ENCODE measurements at places on chromosomes 12 and 14.

GRCh38 chr12:130792821-130793553 lies 46.1 kb downstream of the STX2 start:
- DNase-seq: no peak
- no peaks in the 10 kb centered on the region for H3K4me1 ChIP-seq
- no peak overlapping the region for H3K4me3 ChIP-seq
- no peaks in the 10 kb centered on the region for H3K27me3 ChIP-seq
- H3K27ac ChIP-seq: no peak overlapping the region

GRCh38 chr12:15599266-15600037 lies 189.7 kb downstream of the EPS8 start:
- no peak overlapping the region for H3K4me3 ChIP-seq
- H3K27ac ChIP-seq: no peak overlapping the region
- H3K4me1 ChIP-seq: no peaks in the 10 kb centered on the region
- no peaks in the 10 kb centered on the region for H3K27me3 ChIP-seq
- H3K36me3 ChIP-seq: no peaks in the 10 kb centered on the region
- DNase-seq: no peak

DNA sequence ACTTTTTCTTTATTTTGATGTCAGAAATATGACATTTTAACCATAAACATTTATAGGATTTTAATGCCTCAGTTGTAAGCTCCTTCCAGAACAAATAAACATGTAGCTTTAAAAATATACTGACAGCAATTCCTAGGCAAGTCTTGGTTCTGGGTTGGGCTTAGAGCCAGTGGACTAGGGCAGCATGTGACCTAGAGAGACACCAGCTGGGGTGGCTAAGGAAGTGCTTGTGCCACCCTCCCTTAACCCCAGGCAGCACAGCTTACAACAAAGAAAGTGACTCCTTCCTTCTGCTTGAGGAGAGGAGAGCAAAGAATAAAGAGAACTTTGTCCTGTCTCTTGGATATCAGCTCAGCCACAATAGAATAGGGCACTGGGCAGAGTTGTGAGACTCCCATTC lies 61.6 kb upstream of the KTN1 start:
- no peak overlapping the region for H3K27ac ChIP-seq
- H3K4me1 ChIP-seq: no peaks in the 10 kb centered on the region
- no peaks in the 10 kb centered on the region for H3K27me3 ChIP-seq
- H3K4me3 ChIP-seq: no peak overlapping the region

GRCh38 chr12:44874981-44875416 lies 1.1 kb downstream of the NELL2 start:
- no peak overlapping the region for H3K27ac ChIP-seq
- peaks cover 2% of the 10 kb centered on the region for H3K4me1 ChIP-seq
- no peaks in the 10 kb centered on the region for H3K27me3 ChIP-seq
- H3K4me3 ChIP-seq: peak overlapping the region; percentile 60
- no peaks in the 10 kb centered on the region for H3K36me3 ChIP-seq

DNA sequence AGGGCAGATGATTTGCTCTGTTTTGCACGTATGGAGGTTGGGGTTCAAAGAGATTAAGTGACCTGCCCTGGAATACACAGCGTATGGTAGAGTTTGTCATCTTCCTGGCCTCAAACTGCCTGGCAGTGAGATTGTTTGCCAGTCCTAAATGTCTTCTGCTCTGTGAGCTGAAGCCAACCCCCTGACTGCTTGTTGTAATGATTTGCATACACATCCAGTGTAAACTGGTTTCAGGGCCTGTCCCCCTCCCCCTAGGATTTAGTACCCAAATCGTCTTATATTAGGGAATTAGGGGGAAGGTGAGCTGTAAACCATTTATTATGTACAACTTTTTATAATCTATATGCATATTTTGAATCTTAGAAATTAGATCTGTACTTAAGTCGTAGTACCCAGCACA lies 38.4 kb downstream of the AKAP3 start:
- H3K4me1 ChIP-seq: no peaks in the 10 kb centered on the region
- no peak for DNase-seq
- no peak overlapping the region for H3K4me3 ChIP-seq

DNA sequence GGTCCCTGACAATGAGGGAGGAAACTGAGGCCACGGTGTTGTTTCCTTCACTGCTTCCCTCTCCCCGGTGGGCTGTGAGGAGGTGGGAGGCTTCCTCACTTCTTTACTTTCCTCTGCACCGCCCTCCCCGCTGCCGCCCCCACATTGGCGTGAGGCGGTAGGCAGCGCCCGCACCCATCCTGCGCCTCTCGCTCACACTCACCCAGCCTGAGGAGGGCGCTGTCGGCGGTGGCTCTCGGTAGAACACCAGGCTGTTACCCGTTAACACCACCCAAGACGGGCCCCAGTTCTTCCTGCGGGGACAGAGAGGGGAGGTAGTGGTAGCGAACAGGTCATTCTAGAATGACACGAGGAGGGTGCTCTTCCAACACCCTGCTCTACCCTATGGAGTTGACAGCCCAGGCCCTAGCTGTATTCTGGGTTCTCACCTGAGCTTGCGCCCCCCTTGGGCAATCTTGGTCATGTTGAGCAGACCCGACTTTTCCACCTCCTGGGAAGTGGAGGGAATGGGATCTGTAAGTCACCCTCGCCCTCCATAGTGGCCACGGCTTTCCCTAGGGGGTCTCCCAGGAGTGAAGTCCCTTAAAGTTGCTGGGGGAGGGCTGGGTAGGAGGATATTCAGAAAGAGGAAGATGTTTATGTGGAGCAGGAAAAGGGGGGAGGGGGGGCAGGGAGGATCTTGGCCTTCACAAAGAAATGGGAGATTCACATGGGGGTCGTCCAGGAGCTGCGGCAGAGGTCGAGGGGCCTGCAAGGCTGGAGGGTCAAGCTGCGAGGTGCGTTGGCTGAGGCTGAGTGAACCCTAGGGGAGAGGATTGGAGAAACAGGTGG lies 3.3 kb downstream of the ARHGAP9 start:
- no peak overlapping the region for H3K4me3 ChIP-seq
- H3K27me3 ChIP-seq: peaks cover 25% of the 10 kb centered on the region
- peaks cover 8% of the 10 kb centered on the region for H3K4me1 ChIP-seq
- H3K27ac ChIP-seq: no peak overlapping the region
- no peak for DNase-seq

DNA sequence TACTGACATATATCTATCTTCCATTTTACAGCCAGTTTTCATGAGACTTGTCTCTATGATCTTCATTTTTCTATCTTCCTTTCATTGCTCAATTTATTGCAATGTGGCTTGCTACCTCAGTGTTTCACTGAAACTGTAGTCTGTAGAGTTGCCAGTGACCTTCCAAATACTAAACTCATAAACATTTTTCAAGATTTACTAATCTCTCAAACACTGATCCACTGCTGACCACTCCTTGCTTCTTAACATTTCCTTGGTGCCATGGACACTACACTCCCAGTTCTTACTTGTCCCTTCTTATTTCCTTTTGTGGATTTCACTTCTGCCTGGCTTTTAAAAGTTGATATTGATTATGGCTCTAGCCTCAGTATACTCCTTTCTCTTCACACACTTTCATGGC lies 95.4 kb upstream of the SLCO1C1 start:
- no peak overlapping the region for H3K27ac ChIP-seq
- no peak for DNase-seq
- no peak overlapping the region for H3K4me3 ChIP-seq
- H3K36me3 ChIP-seq: no peaks in the 10 kb centered on the region
- H3K4me1 ChIP-seq: no peaks in the 10 kb centered on the region

DNA sequence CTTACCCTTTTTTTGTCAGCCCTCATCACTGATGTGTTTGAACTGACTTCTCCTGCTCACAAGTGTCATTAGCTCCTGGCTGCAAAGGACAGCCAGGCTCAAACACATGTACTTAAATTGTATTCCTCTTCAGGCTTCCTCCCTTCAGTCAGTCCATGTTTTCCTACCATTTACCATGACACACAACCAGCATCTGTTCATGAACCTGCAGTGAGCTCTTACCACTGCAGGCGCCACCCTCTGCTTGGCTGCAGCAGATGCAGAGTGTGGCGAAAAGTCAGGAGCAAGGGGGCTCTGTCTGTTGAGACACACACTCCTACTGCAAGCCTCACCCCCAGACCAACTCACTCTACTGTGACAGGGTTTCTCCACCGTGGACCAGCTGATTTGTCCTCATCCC lies 70.2 kb downstream of the TSPAN11 start:
- no peaks in the 10 kb centered on the region for H3K27me3 ChIP-seq
- no peak overlapping the region for H3K27ac ChIP-seq
- H3K4me3 ChIP-seq: no peak overlapping the region

DNA sequence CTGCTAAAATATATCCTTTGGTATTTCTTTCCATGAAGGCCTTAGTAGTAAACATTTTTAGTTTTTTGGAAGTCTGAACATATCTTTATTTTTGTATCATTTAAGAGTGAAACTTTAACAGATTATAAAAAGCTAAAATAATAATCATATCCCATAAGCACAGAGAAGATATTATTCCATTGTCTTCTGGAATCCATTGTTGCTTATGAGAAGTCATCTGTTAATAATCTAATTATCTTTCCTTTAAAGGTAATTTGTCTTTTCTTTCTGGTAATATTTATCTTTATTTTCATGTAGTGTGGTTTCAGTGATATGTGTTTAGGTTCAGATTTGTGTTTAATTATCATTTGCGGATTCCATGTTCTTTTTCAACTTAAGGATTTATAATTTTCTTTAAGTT lies 261.7 kb downstream of the MSRB3 start:
- H3K4me3 ChIP-seq: no peak overlapping the region
- H3K27ac ChIP-seq: no peak overlapping the region
- peak; percentile 14 for DNase-seq
- H3K27me3 ChIP-seq: no peaks in the 10 kb centered on the region
- H3K4me1 ChIP-seq: no peaks in the 10 kb centered on the region

DNA sequence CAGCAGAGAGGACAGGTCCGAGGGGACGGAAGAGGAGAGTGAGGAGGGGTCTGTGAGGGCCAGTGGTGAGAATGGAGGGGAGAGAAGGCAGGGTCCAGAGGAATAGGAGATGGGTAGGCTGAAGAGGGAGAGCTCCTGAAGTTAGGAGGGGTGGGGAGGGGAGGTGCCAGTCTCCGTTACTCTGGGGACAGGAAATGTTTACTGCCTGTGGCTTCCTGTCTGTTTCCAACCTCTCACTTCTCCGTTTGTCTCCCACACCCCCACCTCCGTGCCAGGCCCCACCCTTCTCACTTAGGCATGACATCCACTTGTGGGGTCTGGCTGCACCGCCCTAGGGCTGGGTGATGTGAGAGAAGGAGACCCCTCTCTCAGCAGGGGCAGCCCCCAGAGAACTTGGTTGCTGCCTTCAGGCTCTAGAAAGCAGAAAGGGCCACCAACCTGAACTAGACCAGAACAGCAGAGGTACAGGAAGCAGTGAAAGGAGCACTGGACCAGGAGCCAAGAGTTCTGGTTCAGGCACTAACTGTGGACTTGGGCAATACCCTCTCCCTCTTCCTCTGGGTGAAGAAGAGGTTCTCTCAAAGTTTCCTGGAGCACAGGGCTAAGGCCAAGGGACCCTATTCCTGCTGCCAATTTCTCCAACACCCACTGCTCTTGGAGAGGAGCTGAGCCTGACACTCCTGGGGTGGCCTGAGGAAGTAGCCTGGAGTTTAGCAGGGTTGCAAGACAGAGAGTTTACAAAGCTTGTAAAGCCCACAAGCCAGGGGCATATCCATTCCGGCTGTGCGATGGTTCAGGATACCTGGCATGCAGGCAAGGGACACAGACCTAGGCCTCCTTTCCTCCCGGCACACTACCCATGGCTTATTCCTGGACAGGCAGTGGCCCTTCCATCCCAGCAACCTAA lies 5.5 kb downstream of the ITGA5 start:
- H3K36me3 ChIP-seq: peaks cover 8% of the 10 kb centered on the region
- peak; percentile 85 for DNase-seq
- H3K27ac ChIP-seq: no peak overlapping the region
- no peak overlapping the region for H3K4me3 ChIP-seq
- peaks cover 29% of the 10 kb centered on the region for H3K4me1 ChIP-seq

DNA sequence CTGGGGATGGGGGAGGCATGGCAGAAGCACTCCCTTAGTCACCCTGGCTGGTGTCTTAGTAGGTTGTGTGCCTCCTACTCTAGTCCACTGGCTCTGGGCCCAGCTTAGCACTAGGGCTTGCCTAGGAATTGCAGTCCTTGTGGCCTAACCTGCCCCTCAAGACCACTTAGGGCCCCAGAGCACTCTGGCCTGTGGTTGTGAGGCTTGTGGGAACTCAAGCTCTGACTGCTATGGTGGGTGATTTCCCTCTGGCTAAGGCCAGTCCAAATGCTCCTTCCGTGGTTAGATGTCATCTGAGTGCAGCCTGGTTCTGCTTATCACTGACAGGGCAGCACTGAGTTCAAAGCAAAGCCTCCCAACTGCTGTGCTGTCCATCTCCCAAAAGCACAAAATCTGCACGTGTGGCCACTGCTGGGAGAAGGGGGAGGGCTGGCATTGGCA lies 20.2 kb downstream of the FGD4 start:
- no peaks in the 10 kb centered on the region for H3K36me3 ChIP-seq
- peak; percentile 40 for DNase-seq
- H3K27ac ChIP-seq: no peak overlapping the region
- H3K4me3 ChIP-seq: no peak overlapping the region
- H3K4me1 ChIP-seq: peaks cover 17% of the 10 kb centered on the region

- DNase-seq: no peak
- no peak overlapping the region for H3K27ac ChIP-seq
- no peaks in the 10 kb centered on the region for H3K27me3 ChIP-seq
- H3K4me3 ChIP-seq: no peak overlapping the region
- H3K4me1 ChIP-seq: peaks cover 2% of the 10 kb centered on the region
These were observed 5.4 kb downstream of the KIF26A start for GRCh38 chr14:104143521-104144452.

- H3K27ac ChIP-seq: no peak overlapping the region
- DNase-seq: peak; percentile 56
- peaks cover 6% of the 10 kb centered on the region for H3K4me1 ChIP-seq
- no peaks in the 10 kb centered on the region for H3K36me3 ChIP-seq
- no peaks in the 10 kb centered on the region for H3K27me3 ChIP-seq
These were observed 22.2 kb downstream of the UBE2N start for GRCh38 chr12:93419388-93420034.

DNA sequence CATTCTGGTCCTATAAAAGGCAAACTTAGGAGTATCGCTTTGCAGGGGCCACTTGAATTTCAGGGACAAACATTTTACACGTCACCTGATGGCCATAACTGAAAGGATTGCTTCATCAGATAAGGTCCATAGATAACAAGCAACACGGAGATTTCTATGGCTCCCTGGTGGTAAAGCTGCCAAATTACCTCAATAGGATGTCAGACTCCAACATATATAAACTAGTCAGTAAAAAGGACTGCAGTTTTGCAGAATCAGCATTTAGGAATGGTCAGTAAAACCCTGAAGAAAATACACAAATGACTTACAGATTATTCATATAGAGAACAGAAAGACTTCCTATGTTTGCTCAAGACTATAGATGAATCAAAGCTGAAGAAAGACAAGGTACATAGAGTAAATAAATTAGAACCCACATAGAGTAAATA lies 66.1 kb upstream of the GRIP1 start:
- H3K36me3 ChIP-seq: no peaks in the 10 kb centered on the region
- no peak overlapping the region for H3K4me3 ChIP-seq
- H3K27me3 ChIP-seq: peaks cover 5% of the 10 kb centered on the region
